ENCODE measurements at places on chromosomes 11 and 22.

GRCh38 chr11:33490842-33491370, 209.7 kb downstream of the C11orf91 start:
- DNase-seq: no peak

GRCh38 chr11:99015634-99016454, 4.9 kb upstream of the CNTN5 start:
- DNase-seq: no peak

- DNase-seq: no peak
Measured at GRCh38 chr11:120136356-120136755, 1.6 kb downstream of the TRIM29 start.

DNA sequence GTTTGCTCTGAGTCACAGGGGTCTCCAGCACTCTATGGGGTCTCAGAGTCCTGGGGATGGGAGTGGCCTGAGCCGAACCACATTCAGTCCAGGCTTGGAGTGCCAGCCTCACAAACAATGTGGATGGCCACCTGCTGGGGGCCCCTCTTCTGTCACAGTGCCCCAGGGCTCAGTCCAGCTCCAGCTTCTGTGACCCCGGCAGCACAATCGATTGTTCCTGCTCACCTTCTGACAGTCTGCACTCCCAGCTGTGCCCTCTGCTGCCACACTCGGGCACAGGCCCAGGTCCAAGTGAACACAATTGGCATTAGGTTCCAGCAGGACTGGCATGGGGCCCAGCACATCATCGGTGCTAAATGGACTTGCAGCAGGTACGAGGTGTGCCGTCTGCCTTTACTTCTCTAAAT, 84.8 kb downstream of the TP53I11 start:
- no peak for DNase-seq

DNA sequence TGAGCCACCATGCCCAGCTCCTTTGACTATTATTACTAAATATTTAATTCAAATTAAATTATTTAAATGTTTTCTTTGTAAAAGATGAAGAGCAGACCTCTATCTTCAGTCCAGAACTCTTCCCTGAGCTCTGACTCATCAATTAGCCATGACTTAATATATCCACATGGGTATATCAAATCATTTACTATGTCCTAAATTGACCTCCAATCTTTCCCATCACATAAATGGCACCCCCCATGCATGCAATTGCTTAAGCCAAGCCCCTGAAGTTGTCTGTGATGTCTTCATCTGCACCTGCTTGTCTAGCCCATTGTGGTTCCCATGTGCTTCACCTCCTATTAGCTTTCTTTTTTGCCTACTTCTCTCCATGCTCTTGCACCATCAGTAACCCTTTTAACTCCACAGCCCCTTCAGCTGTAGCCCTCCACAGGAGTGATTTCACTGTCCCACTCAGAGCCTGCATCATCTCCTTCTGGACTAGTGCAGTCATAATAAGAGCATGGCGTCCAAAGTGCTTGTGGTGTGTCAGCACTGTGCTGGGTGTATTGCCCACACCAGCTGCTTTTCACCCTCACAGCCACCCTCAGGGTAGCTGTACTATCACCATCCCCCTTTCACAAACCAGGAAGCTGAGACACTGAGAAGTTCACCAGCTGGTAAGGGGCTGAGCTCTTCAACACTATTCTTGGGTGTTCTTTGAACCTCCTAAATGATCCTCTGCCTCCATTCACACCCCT, 11.8 kb upstream of the THY1 start:
- no peak for DNase-seq

GRCh38 chr11:46800177-46800576, 45.9 kb downstream of the CKAP5 start:
- DNase-seq: no peak

- no peak for DNase-seq
Measured at GRCh38 chr11:73160005-73160760, 18.1 kb upstream of the FCHSD2 start.

DNA sequence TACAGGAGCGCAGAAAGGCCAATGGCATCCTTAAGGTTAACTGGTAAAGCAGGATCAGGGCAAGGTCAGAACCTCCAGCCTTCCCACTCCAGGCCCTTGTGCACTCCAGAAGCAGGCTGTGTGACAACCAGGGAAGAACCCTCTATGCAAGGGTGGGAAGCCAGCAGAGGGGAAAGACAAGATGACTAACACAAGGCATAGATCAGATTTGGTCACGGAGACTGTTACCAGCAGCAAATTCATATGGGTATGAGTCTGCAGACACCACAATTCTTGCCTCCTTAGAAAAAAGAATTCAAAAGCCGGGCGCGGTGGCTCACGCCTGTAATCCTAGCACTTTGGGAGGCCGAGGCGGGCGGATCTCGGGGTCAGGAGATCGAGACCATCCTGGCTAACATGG, 39.8 kb upstream of the MTNR1B start:
- DNase-seq: no peak

DNA sequence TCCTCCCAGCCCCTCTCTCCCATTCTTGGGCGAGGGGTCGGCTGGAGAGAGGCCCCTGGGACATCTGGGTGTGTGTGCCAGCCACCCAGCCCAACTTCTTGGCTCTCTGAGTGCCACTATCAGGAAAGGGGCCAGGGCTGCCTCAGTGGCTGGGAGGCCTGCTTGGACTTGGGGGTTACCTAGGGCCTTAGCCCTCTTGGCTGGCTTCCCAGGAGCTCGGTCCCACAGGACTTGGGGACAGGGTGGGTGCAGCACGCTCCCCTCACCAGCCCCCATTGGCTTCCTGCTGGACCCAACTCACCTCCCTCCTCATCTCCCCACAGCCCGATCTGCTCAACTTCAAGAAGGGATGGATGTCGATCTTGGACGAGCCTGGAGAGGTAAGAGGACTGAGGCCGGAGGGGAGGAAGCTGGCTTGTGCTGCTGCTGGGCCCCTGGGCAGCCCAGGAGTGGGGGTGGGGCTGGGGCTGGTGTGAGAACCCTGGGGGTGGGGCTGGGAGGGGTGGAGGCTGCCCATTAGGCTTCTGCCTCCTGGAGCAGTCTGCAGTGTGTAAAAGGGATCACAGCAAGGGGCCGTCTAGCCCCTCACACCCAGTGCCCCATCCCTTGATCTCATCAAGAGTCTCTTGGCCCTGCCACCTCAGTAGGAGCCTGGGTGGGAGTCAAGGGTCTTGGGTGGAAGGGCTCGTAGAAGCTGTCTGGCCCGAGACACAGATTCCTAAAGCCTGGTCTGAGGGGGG, 54.8 kb downstream of the TRIOBP start:
- no peak for DNase-seq

DNA sequence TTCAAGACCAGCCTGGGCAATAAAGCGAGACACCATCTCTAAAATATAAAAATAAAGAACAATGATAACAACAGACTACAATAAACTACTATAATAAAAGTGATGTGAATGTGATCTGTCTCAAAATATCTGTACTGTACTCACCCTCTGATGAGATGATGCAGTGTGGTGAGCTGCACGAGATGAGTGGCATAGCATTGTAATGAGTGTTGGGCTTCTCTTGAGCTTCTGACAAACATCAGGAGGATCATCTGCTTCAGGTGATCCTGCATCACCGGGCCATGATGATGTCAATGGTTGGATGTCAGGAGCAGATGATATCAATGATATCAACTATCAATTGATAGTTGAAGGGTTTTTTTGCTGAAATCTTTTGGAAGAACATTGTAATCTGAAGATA, 52.4 kb upstream of the INCENP start:
- DNase-seq: no peak

- DNase-seq: no peak
Measured at GRCh38 chr11:34680918-34681586, 60.2 kb downstream of the EHF start.

DNA sequence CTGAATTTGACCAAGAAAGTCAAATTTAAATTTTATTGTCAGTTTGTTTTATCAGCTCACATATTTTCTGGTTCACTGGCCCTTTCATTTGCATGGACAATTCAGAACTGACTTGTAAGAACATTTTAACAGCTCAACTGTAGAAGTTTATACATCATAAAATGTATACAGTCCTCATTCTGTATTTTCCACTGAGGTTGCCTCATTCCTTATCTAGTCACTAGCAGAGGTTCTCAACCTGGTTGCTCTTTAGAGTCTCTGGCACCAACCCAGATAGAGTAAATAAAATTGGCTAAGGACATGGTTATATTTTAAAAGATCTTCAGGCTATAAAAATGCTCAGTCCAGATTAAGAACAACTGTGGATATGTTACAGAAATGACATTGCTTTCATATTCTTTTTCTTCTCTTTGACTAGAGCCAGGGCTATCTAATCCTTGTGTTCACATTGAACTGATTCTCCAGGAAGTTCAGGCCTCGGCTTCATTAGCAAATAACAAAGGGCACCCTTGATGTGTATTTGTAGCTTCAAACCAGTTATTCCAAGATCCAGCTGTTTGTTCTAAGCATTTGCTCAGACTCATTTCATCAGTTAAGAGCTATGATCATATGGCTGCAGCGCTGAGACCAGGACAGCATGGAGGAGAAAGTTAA, 782.5 kb downstream of the ETS1 start:
- no peak for DNase-seq

- DNase-seq: no peak
Measured at GRCh38 chr11:44634401-44635281, 69.2 kb downstream of the CD82 start.

- no peak for DNase-seq
Measured at GRCh38 chr11:131483877-131484276, 113.5 kb downstream of the NTM start.

All from stimulated activated CD8-positive, alpha-beta memory T cell treated with anti-CD3 and anti-CD28 coated beads, Interleukin-2, amount 100 ng/mL, for 1 hour (primary cell).